ENCODE measurements at places on chromosomes 2 and 18.
A peak's percentile ranks its signal among the peaks of the same experiment; 100 is the strongest.

DNA sequence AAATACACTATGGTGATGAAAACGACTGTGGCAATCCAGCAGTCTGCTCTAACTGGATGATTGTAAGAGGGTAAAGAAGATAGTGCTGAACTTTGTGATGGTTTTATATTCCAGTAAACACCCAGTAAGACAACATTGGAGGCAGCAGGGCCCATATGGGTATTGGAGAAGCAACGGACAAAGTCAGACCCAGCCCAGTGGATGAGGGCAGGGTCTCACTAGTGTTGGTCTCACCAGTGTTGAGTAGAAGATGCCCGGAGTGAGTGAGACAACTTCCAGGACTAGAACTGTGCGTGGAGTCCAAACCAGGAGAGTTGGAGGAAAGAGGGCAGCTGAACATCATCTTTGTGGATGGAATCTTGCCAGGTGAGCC is 71.9 kb upstream of the CELF4 start:
- DNase-seq = no peak

- no peak for DNase-seq
These were observed 223.6 kb downstream of the ACTR3 start for GRCh38 chr2:114113518-114113917.

- no peak for DNase-seq
These were observed 294.6 kb upstream of the CYP26B1 start for GRCh38 chr2:72442270-72442669.

GRCh38 chr18:80154293-80154692 is 45.2 kb downstream of the ADNP2 start:
- no peak for DNase-seq

GRCh38 chr2:43488737-43489136 is 107.1 kb downstream of the THADA start:
- no peak for DNase-seq

- DNase-seq = no peak
These were observed 85.7 kb downstream of the B3GNT2 start for GRCh38 chr2:62281663-62282062.

DNA sequence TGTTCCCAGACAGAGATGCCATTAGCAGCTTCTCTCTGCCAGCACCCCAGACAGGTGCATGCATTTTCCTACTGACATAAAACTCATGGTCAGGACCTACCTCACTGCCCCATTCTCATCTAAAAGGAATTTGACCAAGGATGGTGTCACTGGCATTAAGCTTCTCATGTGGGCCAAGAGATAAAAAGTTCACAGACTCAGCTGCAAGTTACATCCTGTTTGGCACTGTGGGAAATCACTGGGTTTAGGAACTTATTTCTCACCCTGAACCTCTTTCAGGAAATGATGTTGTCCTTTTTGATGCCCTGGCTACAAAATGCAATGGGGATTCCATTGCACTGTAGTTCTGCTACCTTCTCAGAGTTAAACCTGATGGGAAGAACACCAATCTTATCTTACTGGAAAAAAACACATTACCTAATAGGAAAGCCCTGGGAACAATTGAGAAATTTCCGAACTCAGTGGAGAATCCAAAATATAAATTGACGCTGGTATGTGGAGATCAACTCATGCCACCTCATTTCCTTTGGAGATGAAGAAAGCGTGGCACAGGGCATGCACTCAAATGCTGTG is 252.1 kb upstream of the COPS8 start:
- peak; percentile 40 for DNase-seq

- peak; percentile 80 for DNase-seq
These were observed 77.5 kb downstream of the GFPT1 start for GRCh38 chr2:69309351-69310110.

DNA sequence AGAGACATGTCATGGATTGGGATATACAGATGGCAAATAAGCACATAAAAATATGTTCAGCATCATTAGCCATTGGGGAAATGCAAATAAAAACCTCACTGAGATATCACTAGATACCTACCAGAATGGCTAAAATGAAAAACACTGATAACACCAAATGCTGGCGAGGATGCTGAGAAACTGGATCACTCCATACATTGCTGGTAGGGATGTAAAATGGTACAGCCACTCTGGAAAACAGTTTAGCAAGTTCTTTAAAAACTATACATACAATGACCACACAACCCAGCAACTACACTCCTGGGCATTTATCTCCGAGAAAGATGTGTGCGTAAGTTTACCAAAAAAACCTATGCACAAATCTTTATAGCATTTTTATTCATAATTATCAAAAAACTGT is 13.9 kb downstream of the PIAS2 start:
- DNase-seq = no peak

DNA sequence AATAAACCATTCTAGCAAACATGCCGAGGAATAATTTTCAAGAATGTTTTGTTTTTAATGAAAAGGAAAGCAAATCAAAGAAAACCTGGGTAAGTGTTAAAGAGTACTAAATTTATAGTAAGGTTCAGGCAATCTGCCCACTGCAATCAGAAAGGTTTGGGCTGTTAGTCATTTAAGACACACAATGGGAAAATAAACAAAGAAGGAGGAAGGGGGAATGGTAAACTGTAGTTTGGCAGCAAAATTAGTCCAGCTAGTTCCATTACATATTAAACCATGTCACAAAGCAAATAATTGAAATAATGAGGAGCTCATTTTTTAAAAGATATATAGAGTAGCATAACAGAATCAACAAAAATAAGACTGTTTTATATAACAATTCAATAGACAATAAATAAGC is 87.5 kb upstream of the COPS8 start:
- DNase-seq = no peak

GRCh38 chr2:39313575-39313974 is 69.8 kb upstream of the CDKL4 start:
- peak; percentile 61 for DNase-seq

DNA sequence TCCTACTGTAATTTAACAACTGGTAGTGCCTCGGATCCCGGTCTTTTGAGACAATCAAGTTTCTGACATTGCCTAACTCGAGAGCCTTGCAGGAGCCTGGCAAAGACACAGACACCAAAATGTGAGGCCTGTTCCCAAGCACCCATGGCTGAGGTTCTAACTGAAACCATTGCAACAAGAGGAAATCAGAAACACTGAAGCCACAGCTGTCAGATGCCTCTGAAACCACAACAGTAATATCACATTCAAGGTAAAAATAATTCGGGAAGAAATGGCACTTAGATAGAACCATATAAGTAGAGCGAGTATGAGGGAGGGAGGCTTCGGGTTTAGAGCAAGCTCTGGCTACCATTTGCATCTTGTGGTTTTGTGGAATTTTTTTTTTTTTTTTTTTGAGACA is 285.9 kb downstream of the FBXO15 start:
- DNase-seq = no peak

- DNase-seq = no peak
These were observed 255.4 kb upstream of the CDH2 start for GRCh38 chr18:28432339-28432738.

- peak; percentile 59 for DNase-seq
These were observed 36.6 kb downstream of the DARS1 start for GRCh38 chr2:135948642-135949355.

GRCh38 chr2:180753809-180754761 is 226.3 kb upstream of the UBE2E3 start:
- peak; percentile 34 for DNase-seq

DNA sequence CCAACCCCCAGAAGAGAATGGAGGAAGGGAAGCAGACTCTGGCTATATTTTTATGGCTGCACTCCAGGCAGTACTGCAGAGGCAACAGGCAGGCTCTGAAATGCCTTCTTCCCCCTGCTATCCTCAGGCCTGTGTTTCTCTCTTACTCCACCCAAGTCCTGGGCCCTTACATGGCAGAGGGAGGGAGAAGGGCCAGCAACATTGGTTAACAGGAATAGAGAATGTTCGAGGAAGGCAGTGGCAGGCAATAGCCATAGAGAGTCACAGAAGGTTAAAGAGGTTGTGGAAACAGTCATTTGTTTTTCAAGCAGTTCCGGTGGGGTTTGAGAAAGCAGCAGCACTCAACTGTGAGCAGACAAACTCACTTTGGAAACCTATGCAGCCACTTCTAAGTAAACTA is 15.1 kb upstream of the DARS1 start:
- DNase-seq = no peak

- DNase-seq = no peak
These were observed 195.3 kb upstream of the SMAD2 start for GRCh38 chr18:48125724-48126123.

GRCh38 chr18:45320724-45321123 is 294.6 kb upstream of the SLC14A2 start:
- peak; percentile 58 for DNase-seq

- no peak for DNase-seq
These were observed 214.4 kb upstream of the TMEM200C start for GRCh38 chr18:6109743-6110142.

DNA sequence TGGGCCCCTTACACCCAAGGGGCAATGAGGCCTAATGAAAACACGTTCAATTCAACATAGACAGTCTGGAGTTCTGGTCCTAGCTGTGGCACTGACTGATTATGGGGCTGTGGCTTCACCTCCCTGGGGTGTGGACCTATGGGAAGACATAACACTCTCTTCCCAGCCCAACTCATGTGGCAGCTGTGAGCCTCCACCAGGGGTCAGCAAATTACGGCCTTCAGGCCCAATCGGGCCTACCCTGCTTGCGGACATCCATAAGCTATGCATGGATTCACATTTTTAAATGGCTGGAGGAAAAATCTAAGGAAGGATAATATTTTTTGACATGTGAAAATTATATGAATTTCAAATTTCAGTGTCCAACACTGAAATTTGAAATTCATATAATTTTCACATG is 101.3 kb downstream of the LOXHD1 start:
- DNase-seq = peak; percentile 2

GRCh38 chr18:79529991-79530390 is 134.3 kb downstream of the NFATC1 start:
- no peak for DNase-seq

DNA sequence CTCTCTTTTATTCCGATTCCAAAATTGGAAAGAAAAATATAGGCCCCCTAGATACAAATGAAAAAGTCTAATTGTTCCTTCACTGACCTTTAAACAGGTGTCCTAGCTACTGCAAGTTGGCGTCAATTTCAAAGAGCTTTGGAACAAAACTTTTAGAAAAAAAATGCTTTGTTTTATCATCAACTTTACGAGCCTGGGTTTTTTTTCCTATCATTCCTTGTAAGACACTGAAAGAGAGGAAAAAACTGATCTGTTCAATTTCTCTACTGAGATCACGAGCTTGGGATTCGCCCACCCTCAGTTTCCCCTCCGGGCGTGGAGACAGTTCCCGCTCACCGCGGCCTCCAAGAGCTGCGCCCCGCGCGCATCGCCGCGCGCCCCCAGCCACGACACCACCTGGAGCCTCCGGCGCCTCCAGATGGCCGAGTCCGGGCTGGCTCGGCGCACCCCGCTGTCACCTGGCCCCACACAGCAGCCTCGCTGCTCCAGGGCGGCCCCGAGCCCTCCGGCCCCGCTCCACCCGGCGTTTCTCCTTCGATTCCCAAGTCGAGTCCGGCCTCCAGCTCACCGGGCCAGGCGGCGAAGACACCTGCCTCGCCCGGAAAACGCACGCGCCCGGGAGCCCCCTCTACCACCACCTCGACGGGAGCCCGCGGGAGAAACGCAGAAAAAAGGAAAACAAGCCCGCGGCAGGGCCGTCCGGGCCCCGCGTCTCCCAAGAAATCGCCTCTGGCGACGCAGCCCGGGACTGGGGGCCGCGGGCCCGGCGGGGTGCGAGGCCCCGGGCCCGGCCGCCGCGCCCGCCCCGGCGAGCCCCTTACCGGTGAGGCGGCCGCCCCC is 656 bp downstream of the TBC1D8 start:
- DNase-seq = no peak

- DNase-seq = peak; percentile 44
These were observed 101.9 kb upstream of the ARHGAP28 start for GRCh38 chr18:6627645-6628044.

DNA sequence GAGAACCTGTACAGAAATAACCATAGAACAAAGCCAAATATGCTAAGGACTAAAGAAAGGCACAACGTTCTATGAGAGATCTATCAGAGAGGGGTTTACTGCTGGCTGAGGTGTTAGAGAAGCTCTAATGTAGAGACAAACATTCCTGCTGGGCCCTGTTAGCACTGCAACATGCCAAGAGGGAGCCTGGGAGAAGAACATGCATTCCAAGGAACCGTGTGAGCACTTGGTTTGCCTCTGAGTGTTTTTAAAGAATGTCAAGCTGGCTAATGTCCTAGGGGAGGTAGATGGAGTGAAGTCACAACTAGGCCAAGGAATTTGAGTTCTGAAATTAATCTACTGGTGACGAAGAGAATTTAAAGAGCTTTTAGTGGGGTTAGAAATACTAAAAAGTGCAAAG is 384.3 kb upstream of the LYPD1 start:
- peak; percentile 32 for DNase-seq

DNA sequence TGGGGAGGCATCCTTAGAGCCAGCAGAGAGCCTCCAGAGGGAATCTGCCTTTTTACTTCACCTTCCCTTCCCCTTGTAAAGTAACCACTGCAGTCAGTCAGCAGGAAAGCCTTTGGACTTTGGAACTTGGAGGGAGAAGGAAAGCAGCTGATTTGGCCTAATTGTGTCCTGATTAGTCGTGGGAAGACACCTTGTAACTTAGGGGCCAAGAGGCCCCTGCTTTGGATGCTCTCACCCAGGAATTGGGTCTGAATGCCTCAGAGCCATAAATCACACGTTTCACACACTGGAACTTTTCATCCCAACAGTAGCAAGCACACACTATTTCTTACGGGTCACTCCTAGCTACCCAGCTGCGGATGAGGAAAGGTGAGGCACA is 81.0 kb upstream of the PPM1B start:
- no peak for DNase-seq

DNA sequence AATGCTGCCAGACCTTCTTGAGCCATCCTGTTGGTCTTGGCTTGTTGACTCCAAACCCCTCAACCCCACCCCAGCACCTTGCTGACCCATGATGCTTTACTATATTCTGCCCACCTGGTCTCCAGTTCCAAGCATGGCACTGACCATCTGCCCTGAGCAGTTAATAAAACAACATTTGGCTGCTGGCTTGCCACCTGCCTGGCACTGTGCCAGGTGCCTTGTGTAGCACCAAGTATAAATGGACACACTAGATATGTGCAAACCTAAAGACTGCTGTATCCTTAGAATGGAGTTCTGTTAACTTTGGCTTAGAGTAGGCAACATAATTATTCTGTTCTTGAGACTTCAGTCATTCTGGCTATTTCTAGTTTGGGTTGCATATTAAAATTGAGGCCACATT is 91.4 kb downstream of the ACSL3 start:
- DNase-seq = no peak

DNA sequence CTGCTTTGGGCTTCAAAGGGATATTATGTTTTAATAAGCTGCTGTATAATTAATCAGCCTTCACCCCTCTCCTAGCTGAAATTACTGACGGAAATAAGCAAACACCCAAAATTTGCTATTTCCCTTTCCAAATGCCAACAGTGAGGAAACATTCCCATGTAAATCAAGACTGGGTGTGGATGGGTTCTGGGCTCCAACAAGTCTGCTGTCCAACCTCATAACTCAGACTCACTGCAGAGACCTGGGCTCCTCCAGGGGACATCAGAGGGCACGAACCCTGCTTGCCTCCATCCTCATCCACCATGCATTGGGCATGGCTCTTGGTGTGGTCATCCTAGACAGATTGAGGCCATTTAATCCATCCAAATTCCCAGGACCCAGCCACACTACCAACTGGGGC is 173.7 kb downstream of the C1D start:
- DNase-seq = no peak

- no peak for DNase-seq
These were observed 136.3 kb downstream of the OLA1 start for GRCh38 chr2:174112073-174112472.

Data from AG10803 (cell line).